GM12864 (cell line): ENCODE measurements at places on chromosomes 3 and 15.

GRCh38 chr3:175965036-175965435 lies 1105.9 kb downstream of the NAALADL2 start:
- no peak for DNase-seq

GRCh38 chr15:60835974-60836373 lies 357.0 kb upstream of the ICE2 start:
- DNase-seq = no peak

DNA sequence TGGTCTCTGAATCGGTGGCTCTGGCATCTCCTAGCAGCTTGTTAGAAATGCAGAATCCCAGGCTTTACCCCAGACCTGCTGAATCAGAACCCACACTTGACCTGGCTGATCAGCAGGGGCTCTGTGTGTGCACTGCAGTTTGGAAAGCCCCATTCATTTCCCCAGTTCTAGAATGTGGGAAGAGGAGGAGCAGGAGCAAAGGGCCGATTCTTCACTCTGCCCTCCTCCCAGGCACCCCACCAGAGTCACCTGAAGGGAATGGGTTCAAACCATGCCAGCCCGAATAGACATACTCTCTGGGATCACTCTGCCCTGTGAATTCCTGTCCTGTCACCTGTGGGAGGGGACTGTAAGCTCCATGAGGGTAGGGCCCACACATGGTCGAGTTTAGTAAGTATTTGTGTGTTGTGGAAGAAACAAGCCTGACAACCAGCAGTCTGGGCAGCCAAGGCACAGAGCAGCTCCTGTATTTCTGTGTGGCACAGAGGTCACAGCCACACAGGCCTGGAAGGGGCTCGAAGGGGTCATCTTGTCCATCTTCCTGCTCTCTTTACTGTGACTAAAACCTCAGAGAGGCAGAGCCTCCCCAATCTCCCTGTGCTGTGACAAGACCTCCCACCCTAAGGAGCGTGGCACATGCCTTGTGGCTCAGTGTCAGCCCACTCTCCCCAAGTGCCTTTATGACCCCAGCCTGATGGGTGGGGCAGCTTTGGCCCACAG lies 29.0 kb upstream of the HHATL start:
- no peak for DNase-seq

- DNase-seq = no peak
These were observed 2.5 kb downstream of the OR5K2 start for GRCh38 chr3:98500019-98500418.

GRCh38 chr15:99126131-99126588 lies 21.3 kb downstream of the SYNM start:
- no peak for DNase-seq

DNA sequence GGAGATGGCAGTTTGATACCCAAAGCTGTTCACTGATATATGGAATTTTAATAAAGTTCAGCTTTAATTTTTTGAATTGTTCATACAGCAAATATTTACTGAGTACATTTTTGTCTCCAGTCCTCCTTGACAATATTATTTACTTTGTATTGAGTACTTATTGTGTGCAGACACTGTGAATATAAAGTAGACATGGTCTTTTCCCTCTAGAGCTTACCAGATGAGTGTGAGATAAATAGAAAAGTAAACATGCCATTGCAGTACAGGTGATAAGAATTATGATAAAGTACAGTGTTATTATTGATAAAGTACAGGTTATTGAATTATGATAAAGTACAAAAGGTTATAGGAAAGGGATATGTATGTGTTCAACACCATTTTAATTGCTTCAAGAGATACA lies 2.1 kb downstream of the UBA5 start:
- DNase-seq = no peak

DNA sequence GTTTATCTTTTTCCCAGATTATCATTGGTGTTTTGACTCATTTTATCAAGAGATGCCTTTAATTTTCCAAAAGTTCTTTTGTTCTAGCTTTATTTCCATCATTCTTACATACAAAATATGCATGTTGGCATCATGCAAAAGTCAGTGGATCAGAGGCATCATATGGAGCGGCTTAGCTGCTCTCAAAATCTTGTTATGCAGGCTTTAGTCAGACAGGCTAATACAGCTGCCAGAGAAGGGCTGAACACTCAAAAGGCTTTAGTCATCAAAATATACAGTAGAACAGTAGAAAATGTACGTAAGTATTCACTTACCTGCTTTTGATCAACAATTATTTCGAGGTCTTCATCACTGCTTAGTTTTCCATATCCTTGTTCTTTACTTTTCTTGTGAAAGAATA lies 65.5 kb downstream of the PEX5L start:
- DNase-seq = no peak

GRCh38 chr3:30712991-30713390 lies 106.6 kb downstream of the TGFBR2 start:
- DNase-seq = no peak

DNA sequence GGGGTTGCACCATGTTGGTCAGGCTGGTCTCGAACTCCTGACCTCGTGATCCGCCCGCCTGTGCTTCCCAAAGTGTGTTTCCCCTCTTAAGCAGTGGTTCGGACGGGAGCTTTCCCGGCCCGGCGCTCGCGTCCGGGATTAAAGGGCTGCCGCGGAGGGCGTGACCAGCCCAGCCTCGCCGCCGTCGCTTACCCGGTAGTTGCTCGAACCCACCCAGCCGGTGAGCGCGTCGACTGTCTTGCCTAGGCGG lies 513 bp downstream of the CLASP2 start:
- DNase-seq = no peak

- DNase-seq = no peak
These were observed 427 bp downstream of the MBD4 start for GRCh38 chr3:129439226-129439816.

DNA sequence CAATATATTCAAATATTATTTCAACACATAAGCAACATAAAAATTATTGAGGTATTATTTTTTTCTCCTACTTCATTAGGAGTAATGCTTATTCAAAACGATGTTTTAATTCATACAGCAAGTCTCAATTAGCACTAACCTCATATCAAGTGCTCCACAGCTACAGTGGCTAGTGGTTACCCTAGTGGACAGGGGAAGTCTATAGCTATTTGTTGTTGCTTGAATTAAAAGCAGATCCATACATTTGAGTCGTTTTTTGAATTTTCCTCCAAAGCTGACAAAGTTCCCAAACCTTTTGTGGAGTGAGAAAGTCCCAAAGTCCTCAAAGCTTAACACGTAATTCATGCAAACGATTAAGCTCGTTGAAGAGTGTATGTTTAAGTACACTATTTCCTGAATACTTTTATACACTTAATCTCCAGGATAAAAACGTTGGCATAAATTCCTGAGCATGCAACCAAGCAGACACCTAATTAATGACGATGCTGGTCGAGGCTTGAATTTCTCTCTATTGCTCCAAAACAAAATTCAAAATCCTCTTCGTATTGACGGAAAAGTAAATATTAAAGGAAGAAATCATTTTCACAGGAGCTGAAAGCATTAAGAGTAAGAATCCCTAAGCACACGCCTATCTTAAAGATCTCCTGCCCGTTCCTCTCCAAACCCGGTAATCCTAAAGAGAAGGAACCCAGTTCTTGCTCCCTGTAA lies 985 bp downstream of the VPS13C start:
- DNase-seq = no peak

DNA sequence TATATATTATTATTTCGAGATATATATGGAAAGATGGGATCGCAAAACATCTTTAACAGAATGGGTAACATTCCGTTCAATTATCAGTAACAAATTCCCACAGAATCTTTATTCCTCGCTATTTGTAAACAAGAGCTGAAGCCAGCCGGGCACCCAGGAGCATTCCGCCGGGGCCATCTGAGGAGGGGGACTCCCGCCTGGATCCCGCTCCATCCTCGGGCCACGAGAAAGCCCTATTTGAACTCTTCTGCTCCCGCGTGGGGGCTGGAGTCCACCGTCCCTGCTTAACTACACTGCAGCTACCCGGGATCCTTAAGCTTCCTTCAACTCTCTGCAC lies 687 bp downstream of the GPR176 start:
- DNase-seq = no peak

- no peak for DNase-seq
These were observed 563.7 kb downstream of the NSUN3 start for GRCh38 chr3:94626573-94626972.

- DNase-seq = no peak
These were observed 38.0 kb downstream of the KAT2B start for GRCh38 chr3:20078194-20078714.

GRCh38 chr3:188791311-188791710 lies 380.5 kb upstream of the TPRG1 start:
- DNase-seq = no peak

DNA sequence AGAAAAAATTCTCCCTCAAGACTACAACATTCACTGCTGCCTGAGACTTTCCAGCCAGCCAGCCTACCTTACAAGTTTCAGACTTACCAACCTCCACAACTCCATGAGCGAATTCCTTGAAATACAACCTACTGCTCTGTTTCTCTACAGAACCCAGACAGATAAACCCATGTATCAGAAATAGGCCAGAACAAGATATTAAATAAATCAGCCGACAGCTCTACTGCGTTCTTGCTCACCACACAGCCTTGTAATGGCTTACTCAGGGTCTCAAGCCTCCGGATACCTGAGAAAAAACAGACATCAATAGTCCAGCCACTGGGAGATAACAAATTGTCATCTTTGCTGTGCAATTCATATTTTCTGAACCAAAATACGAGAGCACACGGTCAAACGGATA lies 43.6 kb upstream of the LIPC start:
- no peak for DNase-seq

DNA sequence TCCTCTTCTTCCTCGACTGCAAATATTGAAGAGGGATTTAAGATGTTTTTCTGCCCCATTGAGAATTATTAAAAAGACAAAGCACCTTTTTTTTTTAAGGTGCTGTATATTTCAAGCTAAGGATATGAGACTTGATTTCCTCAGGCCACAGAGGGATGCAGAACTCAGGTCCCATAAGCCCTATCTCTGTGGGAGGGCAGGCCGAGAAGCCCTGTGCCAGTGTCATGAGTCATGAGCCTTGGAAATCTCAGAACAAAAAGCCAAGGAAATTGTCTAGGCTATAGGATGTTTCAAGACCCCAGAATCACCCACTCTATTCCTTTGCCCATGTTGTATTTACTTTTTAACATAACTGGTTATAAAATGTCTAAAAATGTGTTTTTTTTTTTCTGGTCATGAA lies 7.3 kb downstream of the ESYT3 start:
- no peak for DNase-seq

DNA sequence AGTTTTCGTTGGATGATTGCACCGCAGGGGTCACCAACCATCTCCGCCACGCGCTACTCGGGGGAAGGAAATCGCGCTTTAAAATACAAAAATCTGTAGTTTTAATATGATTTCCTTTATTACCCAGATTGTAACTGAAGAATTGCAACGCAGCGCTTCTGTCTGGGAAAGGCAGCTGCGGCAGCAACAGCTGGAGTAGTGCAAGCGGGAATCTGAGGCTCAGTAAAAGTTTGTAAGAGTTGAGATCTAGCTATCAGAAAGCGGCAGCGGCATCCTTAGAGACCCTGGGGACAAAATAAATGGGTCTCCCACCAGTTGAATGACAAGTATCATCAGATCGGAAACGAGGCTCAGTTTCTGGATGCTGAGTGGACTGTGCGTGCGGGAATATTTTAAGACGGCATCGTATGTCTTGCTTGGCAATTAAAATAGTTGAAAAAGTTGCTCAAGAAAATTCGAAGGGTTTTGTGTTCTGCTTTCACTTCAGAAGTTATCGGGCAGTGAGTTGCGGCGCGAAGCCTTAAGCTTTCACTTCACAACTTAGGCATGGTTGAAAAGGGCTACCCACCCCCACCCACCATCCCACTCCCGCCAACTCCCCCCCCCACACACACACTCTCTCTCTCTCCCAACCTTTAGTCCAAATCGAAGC lies 2.7 kb downstream of the MECOM start:
- no peak for DNase-seq

GRCh38 chr15:74221399-74222239 lies 14.5 kb upstream of the CCDC33 start:
- DNase-seq = no peak

DNA sequence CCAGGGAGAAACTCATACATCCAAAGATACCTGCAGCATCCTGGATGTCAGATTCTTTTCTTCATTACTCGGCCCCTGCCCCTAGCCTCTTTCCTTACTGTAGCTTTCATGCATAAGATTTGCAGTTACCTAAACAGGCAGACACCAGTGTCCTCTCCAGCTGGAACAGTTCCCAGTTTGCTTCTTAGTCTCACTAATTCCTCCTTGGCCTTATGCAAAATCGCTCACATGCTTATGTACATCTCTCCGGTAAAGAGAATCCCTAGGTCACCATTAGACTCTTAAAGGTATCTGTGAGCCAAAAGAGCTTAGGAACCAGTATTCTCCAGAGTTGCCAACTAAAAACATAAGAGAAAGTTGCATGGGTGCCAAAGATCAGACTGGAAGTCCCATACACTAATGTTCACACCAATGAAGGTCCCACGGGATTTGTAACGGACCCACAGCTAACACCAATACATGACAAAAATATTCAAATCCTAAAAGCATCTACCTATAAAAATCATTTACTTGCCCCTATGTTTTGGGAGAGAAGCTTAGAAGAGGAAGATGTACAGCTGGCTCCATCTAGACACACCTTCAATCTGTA lies 66.6 kb downstream of the CBLB start:
- DNase-seq = no peak

DNA sequence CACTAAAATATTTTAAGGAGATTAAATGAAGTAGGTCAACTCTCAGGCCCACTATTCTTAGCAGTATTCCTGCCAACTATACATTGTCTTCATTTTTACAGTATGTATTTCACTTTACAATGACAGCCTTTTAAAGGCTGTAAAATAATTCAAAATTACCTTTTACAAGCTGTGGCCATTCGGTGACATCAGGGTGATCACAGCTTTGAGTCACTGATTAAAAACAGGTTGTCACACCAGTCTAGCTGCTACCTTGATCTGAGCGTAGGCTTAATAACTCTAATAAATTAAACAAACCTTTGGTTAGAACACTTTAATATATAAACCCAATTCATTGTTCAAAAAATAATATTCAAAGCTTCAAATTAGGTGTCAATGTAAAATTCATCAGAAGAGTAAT lies 29.9 kb downstream of the UBE3A start:
- no peak for DNase-seq

DNA sequence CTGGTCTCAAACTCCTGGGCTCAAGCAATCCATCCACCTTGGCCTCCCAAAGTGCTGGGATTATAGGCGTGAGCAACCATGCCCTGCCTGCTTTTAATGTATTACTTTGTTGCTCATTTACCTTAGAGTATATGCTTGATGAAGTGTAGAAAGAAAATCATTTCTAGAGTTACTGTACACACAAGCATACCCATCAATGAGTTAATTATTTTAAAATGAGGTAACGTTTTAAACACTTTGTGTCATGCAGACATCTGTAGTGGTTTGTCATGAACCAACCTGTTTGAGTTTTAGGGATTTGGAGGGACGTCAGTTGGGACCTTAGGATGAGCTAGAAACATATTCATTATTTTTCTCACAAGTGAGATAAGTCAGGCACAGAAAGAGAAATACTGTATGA lies 332.4 kb upstream of the IGF1R start:
- no peak for DNase-seq
